CD4-positive, alpha-beta T cell (primary cell): ENCODE measurements at places on chromosomes 7 and 10. TPM values are rescaled to one million over a fixed set of nuclear protein-coding genes. Genes with fewer than 3 reads are reported as not detected.

GRCh38 chr7:133696056-133696455 lies 431.1 kb upstream of the LRGUK start:
- H3K4me3 ChIP-seq, result no peak overlapping the region
- H3K36me3 ChIP-seq, result no peaks in the 10 kb centered on the region
- no peak for DNase-seq
- H3K27me3 ChIP-seq, result no peaks in the 10 kb centered on the region

GRCh38 chr10:98330987-98331386 lies 63.0 kb upstream of the LOXL4 start:
- DNase-seq, result no peak
- H3K27ac ChIP-seq, result no peak overlapping the region
- no peak overlapping the region for H3K4me3 ChIP-seq
- no peaks in the 10 kb centered on the region for H3K27me3 ChIP-seq
- H3K36me3 ChIP-seq, result no peaks in the 10 kb centered on the region

DNA sequence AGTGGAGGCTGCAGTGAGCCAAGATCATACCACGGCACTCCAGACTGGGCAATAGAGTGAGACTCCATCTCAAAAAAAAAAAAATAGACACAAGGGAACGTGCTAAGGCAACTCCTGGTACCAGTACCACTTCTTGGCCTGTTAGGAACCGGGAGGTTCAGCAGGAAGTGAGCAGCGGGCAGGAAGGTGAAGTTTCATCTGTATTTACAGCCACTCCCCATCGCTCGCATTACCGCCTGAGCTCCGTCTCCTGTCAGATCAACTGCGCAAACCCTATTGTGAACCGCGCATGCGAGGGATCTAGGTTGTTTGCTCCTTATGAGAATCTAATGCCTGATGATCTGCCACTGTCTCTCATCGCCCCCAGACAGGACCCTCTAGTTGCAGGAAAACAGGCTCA lies 69.9 kb upstream of the FOXK1 start:
- H3K4me3 ChIP-seq, result no peak overlapping the region
- no peak for DNase-seq
- peaks cover 12% of the 10 kb centered on the region for H3K4me1 ChIP-seq

DNA sequence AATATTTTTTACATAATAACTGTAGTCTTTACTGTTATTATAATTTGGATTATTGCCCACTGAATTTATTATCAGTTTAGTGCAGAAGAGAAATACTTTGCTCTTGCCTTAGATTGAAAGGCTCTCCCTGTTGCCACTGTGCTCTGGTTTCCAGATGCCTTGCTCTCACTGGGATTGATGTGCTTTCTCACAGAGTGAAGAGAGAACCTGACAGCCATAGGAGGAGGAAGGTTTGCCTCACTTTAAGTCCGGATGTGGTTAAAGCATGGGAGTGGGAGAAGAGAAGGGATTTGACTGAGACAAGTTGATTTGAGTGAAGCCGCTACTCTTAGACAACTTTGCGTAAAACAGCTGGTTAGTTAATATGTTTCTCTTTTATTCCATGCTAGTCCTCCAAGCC lies 68.2 kb upstream of the RPA3 start:
- no peak overlapping the region for H3K4me3 ChIP-seq
- peaks cover 10% of the 10 kb centered on the region for H3K36me3 ChIP-seq
- DNase-seq, result no peak

GRCh38 chr10:93063144-93063976 lies 2.8 kb downstream of the CYP26C1 start:
- DNase-seq, result no peak
- H3K27ac ChIP-seq, result no peak overlapping the region
- peaks cover 3% of the 10 kb centered on the region for H3K36me3 ChIP-seq
- H3K4me3 ChIP-seq, result no peak overlapping the region

GRCh38 chr7:43850348-43851116 lies 18.8 kb downstream of the MRPS24 start:
- H3K4me1 ChIP-seq, result no peaks in the 10 kb centered on the region
- H3K36me3 ChIP-seq, result no peaks in the 10 kb centered on the region
- DNase-seq, result no peak
- H3K27me3 ChIP-seq, result no peaks in the 10 kb centered on the region
- H3K27ac ChIP-seq, result no peak overlapping the region
- H3K4me3 ChIP-seq, result no peak overlapping the region

DNA sequence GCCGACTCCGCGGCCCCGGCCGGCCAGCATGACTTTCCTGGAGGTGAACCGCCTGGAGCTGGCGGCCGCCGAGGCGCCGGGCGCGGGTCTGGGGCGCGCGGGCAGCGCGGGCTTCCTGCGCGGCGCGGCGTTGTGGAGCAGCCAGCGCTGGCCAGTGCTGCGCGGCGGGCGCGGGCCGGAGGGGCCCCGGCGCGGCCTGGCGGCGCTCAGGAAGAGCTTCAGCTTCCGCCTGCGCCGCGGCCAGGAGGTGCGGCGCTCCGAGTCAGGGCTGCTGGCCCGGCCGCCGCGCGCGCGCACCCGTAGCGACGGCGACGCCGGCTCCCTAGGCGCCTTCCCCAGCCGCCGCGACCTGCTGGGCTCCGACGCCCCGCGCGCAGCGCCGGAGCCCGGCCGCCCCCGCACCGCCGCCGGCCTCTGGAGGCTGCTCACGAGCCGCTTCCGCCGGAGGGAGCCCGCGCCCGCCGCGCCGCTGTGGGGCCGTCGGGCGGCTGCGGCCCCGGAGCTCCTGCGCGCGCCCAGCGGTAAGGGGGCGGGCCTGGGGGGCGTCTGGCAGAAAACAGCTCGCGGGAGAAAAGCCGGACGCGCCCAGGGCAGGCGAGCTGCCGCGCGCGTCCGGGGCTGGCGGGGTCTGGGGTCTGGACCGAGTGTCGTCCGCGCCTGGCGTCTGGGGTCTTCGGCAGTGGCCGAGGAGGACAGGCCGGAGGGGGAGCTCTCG lies 29.0 kb downstream of the AGAP3 start:
- H3K4me3 ChIP-seq, result no peak overlapping the region
- peaks cover 5% of the 10 kb centered on the region for H3K36me3 ChIP-seq
- DNase-seq, result no peak
- H3K4me1 ChIP-seq, result peaks cover 47% of the 10 kb centered on the region
- H3K27ac ChIP-seq, result no peak overlapping the region

DNA sequence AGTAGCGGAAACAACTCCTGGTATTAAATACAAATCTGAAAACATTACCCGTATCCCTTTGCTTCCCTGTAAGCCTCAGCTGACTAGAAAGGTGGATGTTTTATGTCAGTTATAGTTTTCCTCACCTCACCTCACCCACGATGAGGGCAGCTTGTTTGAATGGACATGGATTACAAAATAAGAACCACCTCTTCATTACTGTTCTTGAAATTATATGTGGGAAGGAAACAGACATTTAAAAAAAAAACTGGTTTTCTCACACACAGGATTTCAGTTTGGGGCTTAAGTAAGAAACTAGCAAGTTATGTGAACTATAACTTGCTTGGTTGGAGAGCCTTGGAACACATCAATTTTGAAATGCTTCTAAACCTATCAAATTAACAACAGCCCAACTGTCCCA lies 232.9 kb upstream of the CCDC6 start:
- no peaks in the 10 kb centered on the region for H3K36me3 ChIP-seq
- H3K27ac ChIP-seq, result no peak overlapping the region
- H3K4me3 ChIP-seq, result no peak overlapping the region
- no peak for DNase-seq
- no peaks in the 10 kb centered on the region for H3K4me1 ChIP-seq

The HOXA2 gene
- total RNA-seq, result not detected

The CTAGE8 gene
- 0.17 TPM for total RNA-seq

- DNase-seq, result no peak
- no peaks in the 10 kb centered on the region for H3K4me1 ChIP-seq
- H3K4me3 ChIP-seq, result no peak overlapping the region
- no peaks in the 10 kb centered on the region for H3K27me3 ChIP-seq
- H3K27ac ChIP-seq, result no peak overlapping the region
Observed at GRCh38 chr10:73044378-73045285, 52.0 kb downstream of the P4HA1 start.

- no peak overlapping the region for H3K27ac ChIP-seq
- no peak for DNase-seq
- no peaks in the 10 kb centered on the region for H3K4me1 ChIP-seq
- no peaks in the 10 kb centered on the region for H3K36me3 ChIP-seq
Observed at GRCh38 chr10:95332666-95333249, 42.0 kb upstream of the PDLIM1 start.

DNA sequence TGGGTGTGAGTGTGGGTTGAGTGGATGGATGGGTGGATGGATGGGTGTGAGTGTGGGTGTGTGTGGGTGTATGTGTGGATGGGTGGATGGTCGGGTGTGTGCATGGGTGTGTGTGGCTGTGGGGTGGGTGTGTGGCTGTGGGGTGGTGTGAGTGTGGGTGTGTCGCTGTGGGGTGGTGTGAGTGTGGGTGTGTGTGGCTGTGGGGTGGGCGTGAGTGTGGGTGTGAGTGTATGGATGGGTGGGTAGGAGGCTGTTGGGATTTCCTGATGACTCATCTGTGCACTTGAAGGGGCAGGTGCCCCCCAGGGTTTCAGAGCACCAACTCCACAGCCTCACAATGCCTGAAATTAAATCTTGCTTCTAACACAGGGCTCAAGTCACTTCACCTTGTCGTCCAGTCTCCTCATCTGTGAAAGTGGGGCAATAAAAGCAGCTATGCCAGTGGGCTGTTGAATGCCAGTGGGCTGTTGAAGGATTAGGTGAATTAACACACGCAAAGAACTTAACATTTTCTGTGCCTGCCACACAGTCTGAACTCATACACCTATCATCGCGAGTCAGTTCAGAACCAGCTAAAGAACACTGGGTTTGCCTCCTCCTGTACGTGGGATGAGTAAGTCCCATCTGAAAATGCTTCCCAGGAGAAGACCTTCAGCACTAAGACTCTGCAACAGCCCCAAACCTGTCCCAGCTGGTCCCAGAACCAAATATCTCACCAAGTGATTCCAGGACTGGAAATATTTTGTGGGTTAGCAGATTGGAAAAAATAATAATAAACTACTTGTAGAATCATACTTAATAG lies 32.0 kb downstream of the SFMBT2 start:
- H3K27ac ChIP-seq, result no peak overlapping the region
- no peak overlapping the region for H3K4me3 ChIP-seq
- H3K4me1 ChIP-seq, result peaks cover 8% of the 10 kb centered on the region

The TYW1B gene
- 4.0 TPM for total RNA-seq

DNA sequence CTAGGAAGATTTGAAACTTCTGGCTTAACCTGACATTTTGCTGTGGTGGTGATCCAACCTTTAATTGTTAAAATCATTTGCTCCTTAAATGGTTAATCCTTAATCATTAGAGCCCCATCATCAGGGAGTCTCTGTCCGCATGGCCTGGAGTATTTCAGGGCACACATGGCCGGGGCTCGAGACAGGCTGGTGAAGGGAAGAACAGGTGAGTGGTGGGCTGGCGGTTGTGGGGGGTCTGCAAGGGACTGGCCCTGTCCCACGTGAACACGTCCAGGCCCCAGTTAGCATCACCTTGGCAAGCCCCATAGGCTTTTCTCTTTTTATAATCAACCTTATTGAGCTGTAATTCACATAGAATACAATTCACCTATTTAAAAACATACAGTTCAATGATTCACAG lies 109.5 kb downstream of the DNAJB6 start:
- H3K4me1 ChIP-seq, result no peaks in the 10 kb centered on the region
- no peaks in the 10 kb centered on the region for H3K27me3 ChIP-seq
- DNase-seq, result no peak

DNA sequence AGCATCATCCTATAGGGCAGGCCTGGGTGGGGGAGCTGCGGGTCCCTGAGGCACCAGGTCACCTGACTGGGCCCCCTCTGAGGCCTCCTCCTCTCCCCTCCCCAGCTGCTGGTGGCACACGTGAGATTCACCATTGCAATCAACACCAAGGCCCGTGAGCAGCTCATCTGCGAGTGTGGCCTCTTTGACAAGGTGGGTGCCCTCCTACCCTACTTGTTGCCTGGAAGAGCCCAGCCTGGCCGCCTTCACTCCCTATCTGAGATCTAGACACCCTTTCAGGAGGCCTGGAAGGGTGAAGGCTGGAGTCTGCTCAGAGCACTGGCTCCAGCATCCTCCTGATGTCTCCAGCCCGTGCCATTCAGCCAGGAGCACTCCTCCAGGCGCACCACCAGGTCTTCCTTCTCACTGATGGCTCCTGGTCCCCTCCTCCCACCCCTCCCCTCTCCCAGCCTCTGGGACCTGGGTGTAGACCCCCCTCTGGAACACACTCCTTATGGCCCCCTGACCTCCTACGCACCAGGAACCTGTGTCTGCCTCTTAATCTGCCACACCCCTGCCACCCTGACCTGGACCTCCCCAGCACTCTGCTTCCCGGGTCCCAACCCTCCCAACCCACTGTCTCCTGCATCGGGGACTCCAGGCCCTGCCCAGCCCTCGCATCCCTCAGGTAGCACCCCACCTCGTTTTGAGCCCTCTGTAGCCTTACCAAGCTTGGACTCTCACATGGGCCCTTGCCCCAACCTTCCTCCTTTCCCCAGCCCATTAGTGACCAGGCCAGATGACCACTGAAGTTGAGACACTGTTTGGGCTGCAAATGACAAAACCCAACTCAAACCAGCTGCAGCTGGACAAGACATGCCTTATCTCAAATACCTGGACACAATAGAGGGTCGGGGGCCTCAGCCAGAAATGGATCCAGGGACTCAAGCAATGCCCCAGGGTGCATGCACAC lies 67.5 kb downstream of the ALOX5 start:
- H3K4me1 ChIP-seq, result no peaks in the 10 kb centered on the region
- DNase-seq, result no peak
- H3K27ac ChIP-seq, result no peak overlapping the region

DNA sequence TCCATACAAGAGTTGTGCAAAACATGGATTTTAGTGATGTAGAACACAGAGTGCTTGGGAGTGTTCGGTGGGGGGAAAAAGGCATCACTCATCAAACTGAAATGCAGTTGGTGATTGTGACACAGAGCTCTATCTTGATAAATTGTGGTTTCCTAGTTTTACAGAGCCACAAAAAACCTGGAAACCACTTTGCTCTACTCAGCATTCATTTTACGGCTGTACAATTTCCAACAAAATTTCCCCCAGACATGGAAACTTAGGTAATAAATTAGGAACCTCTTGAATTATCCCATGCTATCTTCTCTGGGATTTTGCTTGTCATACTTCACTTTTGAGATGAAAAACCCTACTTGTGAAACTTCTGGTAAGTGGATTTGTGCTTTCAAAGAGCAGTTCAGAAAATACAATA lies 614.9 kb upstream of the FZD8 start:
- H3K36me3 ChIP-seq, result no peaks in the 10 kb centered on the region
- no peaks in the 10 kb centered on the region for H3K27me3 ChIP-seq
- DNase-seq, result no peak
- no peaks in the 10 kb centered on the region for H3K4me1 ChIP-seq
- H3K4me3 ChIP-seq, result no peak overlapping the region
